Ascending aorta (tissue), 2 donors: ENCODE measurements at places on chromosomes 5 and 9. TPM values are rescaled to one million over a fixed set of nuclear protein-coding genes. Genes with fewer than 3 reads are reported as not detected.

DNA sequence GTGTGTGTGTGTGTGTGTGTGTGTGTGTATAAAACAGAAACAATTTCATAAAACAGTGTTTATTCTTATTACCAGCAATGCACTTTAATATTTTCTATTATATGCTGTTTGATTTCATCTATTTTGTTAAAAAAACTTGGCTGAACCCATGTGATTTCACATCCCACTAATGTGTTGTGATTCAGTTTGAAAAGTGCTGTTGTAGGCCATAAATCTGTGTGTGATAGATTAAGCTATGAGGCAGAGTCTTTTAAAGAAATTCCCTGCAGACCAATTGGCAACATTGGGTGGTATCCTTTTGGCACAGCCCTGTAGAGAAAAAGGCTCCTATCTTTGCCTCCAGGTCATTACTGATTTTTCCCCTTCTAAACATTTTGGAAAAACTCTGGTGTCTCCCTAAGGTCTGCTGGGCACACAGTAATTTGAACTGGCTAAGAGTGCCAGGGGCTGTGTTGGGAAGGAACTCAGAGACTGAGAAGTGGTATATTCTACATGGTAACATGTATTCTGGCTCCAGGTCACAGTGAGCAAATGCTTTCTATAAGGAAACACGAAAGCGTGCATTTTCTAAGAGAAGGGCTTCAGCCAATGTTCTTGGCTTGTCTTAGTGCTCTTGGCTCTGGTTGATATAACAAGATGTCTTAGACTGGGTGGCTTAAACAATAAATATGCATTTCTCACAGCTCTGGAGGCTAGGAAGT, 4.5 kb downstream of the CAMK4 start:
- no peak for DNase-seq

DNA sequence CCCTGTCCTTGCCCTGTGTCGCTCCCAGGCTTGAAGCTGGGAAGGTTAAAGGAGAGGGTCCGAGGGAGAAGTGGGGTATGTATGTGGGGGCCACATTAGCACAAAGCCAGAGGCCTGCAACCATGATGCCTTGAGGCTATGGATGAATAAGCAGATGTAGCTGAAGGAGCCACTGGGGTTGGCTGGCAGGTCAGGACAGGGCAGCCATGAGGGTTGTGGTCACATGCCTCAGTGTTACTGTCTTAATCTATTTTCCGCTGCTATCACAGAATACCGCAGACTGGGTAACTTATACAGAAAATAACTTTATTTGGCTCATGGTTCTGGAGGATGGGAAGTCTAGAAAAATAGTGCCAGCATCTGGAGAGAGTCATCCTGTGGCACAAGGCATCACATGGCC, 9.2 kb upstream of the GRHPR start:
- DNase-seq, result no peak

DNA sequence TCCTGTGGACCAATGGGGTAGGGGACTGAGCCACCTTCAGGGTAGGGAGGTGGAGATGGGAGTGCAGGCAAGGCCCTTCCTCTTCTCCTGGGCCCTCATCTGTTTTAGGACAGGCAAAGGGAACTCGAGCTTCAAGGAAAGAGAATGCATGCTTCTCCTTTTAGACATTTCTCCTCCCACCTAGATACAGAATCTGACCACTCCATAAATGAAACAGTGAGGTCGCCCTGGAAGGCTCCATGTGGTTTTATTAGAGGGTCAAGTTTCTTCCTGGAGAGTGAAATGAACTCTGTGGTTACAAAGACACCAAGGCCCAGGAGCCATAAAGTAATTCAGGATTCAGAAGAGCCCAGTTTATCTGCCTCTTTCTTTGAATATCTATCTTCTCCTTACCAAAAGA, 14.9 kb downstream of the LHFPL2 start:
- no peak for DNase-seq

DNA sequence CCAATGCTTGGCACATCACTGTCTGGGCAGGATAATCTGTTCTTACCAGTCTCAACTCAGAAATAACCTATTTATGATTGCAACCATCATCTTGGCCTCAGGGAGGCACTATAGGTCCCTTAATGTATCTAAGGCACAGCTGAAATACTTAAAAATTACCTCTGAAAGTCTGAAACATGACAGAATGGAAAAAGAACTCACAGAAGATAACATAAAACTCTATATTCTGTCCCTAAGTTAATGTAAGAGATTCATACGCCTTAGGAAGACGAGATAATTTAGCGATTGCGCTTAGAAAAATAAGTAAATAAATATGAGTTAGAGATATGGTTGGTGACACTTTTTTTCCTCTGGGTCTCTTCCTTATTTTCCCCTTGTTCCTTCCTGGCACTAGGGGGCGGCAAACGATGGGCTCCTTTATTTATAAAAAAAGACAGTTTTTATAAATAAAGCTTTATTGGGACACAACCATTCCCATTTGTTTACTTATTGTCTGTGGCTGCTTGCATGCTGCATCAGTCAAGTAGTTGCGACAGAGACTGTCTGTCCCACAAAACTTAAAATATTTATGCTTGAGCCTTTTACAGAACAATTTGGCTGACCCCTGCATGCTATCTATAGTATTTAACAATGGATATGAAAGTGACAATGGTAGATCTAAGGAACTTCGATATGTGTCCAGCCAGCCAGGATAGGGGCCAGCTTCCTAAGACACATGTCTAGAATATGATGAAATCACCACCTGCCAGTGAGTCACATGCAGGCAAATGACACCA, 79.6 kb downstream of the PDE4D start:
- DNase-seq, result no peak

DNA sequence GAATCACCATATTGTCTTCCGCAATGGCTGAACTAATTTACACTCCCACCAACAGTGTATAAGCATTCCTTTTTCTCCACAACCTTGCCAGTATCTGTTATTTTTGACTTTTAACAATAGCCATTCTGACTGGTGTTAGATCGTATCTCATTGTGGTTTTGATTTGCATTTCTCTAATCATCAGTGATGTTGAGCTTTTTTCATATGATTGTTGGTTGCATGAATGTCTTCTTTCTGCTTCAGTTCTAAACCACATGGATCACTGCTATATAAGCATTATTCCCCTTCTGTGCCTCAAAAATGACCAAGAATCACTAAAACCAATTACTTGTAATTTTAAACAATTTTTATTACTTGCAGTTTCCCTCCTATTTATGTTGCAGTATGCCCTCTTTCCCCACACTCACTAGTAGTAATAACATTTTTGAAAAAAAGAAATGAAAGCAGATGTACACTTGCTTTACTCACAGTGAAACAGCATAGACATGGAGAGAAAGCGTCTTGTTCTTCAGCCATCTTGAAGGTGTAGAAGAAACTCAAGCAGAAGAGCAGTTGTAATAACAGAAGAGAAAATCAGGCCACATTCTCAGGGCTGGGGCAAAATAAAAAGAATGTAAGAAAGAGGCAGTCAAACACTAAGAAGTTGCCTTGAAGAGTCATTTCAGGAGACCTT, 4.5 kb upstream of the TMEM252 start:
- no peak for DNase-seq

- no peak for DNase-seq
Observed at GRCh38 chr5:165809914-165810313, 2304.5 kb downstream of the MAT2B start.

DNA sequence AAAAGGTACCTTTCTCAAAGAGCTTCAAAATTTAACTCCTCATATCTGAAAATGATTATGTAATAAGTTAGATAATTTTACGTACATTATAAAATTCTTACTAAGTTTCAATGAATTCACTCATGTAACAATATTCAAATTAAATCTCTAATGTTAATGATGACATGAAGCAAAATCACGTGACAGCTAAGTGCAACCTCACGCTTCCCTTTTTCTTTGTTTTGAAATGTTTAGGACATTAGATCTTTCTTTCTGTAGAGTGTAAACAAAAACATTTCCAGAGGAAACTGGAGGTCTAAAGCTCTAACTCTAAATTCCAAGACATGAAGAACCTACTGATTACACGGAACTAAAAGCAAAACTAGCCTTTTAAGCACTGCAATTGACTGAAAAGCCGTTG, 227.3 kb upstream of the TBCA start:
- DNase-seq, result no peak

- no peak for DNase-seq
Observed at GRCh38 chr9:35723908-35724307, 8.1 kb downstream of the TLN1 start.

- DNase-seq, result no peak
Observed at GRCh38 chr5:150125334-150125733, 30.3 kb downstream of the PDGFRB start.

DNA sequence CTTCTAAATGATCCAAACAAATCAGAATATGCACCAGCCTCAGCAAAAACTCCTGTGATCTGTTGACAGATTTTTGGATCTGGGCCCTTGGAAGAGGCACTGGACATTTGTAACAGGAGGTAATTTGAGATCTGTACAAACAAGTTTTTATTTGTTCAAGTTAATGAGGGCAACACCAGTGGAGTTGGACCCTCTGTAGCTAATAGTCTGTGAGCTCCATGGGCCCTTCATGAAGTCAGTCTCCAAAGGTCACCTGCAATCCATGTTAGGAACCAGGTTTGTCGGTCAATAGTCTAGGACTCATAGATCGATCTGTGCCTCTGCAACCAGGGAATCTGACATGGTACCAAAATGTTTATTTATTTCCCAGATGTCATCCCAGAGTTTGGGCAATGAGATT, 40.9 kb downstream of the PAM start:
- no peak for DNase-seq

GRCh38 chr5:82183828-82184227, 94.3 kb downstream of the RPS23 start:
- no peak for DNase-seq

DNA sequence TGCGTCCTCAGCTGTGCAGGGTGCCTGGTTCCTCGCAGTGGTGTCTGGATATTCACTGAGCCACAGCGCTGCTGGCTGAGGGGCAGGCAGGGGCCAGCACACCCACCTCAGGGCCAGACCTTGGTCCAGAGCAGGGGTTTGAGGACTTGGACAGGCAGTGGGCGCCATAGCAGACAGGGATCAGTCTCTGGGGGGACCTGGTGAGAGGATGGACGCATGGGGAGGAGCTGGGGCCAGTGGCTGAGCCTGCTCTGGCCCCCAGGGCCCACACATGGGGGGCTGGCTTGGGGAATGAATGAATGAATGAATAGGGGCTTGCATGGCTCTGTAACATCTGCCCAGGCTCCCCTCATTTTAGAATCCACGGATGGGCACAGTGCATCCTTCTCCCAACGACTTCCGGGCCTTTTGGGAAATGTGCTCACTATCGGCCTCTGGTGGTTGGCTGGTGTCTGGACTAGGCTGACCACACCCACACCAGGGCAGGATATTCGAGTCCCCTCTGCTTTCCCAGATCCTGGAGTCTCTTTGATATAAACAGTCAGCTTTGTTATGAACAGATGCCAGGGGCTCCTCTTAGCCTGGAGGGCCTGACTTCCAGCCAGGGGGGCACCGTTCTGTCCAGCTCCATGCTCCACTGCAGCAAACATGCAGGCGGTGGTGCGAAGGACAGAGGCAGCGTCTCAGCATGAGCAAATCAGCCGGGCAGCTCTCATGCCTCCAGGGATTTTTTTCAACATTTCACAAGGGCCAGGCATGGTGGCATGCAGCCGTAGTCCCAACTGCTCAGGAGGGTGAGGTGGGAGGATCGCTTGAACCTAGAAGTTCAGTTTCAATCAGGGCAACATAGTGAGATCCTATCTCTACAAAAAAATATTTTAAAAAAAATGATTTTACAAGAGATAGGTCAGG, 62.6 kb downstream of the NEK6 start:
- DNase-seq, result peak; percentile 77

- no peak for DNase-seq
Observed at GRCh38 chr5:151491062-151491461, 43.7 kb downstream of the SLC36A1 start.

DNA sequence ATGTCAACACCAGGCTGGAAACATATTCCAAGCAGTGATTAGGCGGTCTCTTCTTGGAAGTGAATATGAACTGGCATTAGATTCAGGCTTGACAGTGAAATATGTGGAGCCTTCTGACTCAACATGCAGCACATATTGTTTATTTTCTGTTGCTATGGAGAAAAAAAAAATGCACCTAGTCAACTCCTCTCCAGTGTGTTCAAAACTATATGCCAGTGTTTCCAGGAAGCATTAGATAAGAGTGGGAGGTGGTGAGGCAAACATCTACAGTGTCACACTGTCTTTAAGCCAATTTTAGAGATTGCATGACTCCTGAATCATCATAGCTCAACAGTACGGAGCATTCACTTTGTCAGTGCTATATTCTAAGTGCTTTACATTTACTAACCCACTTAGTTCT, 117.9 kb downstream of the HCN1 start:
- DNase-seq, result no peak

- no peak for DNase-seq
Observed at GRCh38 chr5:149609640-149610219, 28.4 kb downstream of the ARHGEF37 start.

DNA sequence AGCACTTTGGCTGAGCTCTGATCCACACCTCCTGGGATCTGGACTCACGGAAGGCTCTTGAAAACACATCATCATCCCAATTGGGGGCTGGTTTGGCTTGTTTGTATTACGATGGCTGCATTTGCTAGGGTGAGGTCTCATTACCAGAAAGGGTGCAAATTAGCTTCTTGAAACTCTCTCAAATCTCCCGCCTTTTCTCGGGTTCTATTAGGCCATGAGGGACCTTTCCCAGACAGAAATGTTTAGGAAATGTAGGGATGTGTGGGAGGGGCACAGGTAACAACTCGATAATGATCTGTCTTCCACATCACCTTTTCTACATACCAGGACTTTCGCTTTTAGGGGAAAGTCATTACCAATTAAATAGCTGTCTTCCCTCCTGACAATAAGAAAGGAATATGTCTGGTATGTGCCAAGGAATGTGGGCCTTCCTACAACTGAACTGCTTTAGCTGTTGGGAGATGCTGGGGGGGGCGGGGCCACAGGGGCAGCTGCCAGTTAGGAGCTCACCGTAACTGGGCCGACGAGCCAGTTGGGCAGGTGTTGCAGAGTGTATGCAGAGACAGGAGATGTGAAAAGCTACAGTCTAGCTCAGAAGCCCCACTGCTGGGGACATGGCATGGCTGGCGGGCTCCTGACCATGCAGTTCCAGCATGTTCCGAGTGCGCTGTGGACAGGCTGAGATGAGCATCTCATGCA, 71.2 kb downstream of the AK8 start:
- DNase-seq, result no peak

The SH3GL2 gene
- not detected for total RNA-seq

The ASPN gene
- 43.5 TPM for total RNA-seq

The NPR2 gene
- 7.3 TPM for total RNA-seq

The FOXD4L5 gene
- total RNA-seq, result not detected

The FOXD4 gene
- not detected for total RNA-seq

The NUTM2F gene
- total RNA-seq, result not detected

The MYMK gene
- total RNA-seq, result not detected

The POU4F3 gene
- not detected for total RNA-seq

The ACOT12 gene
- total RNA-seq, result not detected

The PCDHGB2 gene
- 12.2 TPM for total RNA-seq

The CCL27 gene
- 9.3 TPM for total RNA-seq

The SPINK13 gene
- total RNA-seq, result not detected
